CD4-positive, alpha-beta T cell treated with Interferon gamma for 1 hour (primary cell): ENCODE measurements at places on chromosomes 2 and 18.
A peak's percentile ranks its signal among the peaks of the same experiment; 100 is the strongest.

DNA sequence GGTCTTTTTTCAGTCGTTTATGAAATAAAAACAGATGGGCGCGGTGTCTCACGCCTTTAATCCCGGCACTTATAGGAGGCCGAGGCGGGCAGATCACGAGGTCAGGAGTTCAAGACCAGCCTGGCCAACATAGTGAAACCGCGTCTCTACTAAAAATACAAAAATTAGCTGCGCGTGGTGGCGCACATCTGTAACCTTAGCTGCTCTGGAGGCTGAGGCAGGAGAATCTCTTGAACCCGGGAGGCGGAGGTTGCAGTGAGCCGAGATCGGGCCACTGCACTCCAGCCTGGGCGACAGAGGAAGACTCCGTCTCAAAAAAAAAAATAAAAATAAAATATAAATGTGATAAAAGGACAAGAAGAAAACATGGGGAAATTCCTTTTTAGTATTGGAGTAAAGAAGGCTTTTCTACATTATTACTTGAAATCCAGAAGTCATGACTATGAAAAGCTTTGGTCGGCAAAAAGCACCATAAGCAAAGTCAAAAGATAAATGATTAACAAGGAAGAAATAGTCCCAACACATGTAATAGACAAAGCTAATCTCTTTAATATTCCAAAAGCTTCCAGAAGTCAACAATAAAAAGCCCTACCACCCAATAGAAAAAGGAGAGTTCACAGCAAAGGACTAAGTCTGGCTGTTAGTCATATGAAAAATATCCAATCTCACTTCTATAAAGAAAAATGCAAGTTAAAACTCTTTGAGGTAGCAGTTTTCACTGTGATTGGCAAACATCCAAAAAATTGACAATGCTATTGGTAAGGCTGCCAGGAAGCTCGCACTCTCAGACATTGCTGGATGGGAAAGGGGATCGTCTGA, 1.4 kb upstream of the FAM168B start:
- DNase-seq = no peak

DNA sequence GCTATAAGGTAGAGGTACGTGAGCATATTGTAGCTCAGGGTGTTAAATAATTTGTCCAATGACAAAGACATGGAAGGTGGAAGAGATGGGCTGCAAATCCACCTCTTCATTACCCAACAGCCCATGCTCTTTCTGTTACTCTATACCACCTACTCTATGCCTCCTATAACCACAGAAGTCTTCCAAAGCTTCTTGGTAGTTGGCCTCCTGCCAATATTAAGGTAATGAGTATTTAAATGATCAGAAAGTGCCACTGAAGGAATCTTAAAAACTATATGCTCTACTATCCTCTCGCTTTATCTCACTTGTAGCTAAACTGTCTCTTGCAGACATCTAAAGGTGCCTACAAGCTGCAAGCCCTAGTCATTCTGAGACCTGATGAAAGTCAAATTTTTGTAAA, 41.1 kb downstream of the SULT1C2 start:
- DNase-seq = no peak

DNA sequence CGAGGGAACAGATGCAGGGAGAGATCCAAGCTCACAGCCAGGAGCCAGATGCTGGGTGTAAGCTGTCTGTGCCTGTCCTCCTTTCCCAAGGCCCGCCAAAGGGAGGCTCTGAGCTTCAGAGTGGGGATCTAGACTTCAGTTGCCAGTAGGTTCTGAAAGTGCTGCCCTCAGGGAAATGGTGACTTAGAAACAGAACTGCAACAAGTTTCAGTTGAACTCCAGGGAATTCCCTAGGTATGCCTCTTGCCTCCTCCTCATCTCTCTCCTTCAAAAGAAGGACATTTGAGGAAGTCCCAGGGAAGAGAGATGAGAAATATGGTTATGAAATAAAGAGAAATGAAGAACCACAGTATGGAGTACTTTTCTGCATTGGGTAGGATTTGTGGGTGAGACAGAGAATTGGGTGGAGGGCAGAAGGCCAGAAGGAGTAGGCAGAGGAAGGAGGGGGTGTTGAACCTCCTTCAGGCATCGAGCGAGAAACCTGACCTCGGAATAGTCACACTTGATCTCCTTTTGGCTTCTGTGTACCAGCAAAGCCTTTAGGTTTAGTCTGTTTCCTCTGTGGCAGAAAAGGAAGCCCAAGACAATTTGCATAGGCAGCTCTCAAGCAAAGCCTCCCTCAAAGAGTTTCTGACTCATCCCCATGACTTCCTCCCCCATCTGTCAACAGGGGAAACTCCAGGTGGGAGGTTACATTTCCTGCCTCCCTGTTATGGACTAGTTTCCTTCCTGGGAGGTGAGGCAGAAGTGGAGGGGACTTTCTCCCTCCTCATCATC, 45.7 kb downstream of the QPCT start:
- peak; percentile 74 for DNase-seq

DNA sequence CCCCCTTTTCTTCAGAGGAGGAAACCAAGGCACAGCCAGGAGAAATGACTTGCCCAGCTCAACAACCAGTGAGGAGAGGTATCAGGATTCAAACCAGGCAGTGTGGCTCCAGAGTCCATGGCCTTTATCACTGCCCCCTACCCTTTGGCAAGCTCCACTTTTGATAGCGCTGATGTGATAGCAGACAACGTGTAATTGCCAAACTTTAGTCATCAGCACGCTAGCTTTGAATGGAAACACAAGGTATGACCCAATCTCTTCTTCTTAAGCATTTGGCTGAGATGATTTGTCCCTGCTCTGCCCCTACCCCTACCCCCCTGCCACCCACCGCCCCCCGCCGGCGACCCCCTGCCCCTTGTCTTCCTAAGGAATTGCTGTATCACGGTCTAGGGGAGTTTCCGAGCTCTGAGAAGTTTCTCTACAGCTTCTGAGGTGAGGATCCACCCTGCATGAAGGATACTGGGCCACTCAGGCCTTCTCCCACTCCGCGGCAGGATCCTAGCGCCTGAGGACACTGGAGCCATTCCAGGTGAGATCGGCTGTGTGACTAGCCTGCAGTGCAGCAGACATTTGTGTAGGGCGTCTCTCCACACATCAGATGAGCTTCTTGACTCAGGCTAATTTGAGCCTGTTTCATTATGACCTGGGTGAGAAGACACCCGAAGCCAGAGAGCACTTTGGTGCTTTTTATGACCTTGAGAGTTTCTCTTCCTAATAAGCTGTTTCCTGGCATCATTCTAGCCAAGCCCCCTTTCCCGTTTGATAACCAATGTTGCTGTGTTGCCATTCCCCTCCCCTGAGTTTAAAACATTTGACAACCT, 75.1 kb upstream of the MAP4K4 start:
- DNase-seq = no peak

GRCh38 chr2:200159357-200159707, 147.2 kb upstream of the SPATS2L start:
- no peak for DNase-seq

DNA sequence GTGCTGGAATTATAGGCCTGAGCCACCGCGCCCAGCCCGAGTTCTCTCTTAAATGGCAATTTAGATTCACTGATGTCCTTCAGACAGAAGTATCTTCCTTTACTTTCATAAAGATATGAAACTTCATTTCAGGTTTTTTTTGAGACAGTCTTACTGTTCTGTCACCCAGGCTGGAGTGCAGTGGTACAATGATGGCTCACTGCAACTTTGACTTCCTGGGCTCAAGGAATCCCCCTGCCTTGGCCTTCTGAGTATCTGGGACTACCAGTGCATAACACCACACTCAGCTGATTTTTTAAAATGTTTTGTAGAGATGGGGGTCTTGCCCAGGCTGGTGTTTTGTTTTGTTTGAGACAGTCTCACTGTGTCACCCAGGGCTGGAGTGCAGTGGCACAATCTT, 13.2 kb downstream of the ITGB1BP1 start:
- DNase-seq = no peak

DNA sequence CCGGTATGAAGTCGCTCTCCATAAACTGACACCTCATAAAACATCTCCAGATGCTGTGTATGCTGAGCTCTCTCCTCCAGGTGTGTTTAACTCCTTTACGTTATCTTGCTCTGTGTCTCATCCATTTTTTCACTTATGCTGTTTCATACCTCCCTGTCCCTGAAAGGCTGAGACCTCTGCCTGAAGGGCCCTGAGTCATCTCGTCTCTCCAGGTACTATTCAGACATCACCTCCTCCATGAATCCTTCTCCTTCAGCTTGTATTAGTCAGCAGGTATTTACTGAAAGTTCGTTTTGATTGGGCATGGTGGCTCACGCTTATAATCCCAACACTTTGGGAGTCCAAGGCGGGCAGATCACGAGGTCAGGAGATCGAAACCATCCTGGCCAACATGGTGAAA, 244.5 kb upstream of the EPHA4 start:
- DNase-seq = no peak

DNA sequence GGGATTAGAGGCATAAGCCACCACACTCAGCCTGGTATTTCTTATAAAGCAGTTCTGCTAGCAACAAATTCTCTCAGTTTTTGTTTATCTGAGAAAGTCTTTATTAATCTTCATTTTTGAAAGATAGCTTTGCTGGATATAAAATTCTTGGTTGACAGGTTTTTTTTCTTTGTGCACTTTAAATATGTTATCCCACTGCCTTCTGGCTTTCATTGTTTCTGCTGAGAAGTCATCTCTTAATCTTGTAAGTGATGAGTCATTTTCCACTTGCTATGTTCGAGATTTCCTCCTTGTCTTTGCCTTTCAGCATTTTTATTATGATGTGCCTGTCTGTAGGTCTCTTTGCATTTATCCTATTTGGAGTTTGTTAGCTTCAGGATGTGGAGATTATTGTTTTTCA, 5.9 kb upstream of the ELAC1 start:
- no peak for DNase-seq

GRCh38 chr2:188848887-188849435, 125.2 kb upstream of the COL3A1 start:
- no peak for DNase-seq

GRCh38 chr2:205778356-205778755, 96.1 kb downstream of the NRP2 start:
- DNase-seq = no peak

GRCh38 chr18:55110436-55110835, 151.2 kb upstream of the CCDC68 start:
- DNase-seq = no peak

- DNase-seq = no peak
Measured at GRCh38 chr18:58102018-58102417, 58.0 kb downstream of the NEDD4L start.

DNA sequence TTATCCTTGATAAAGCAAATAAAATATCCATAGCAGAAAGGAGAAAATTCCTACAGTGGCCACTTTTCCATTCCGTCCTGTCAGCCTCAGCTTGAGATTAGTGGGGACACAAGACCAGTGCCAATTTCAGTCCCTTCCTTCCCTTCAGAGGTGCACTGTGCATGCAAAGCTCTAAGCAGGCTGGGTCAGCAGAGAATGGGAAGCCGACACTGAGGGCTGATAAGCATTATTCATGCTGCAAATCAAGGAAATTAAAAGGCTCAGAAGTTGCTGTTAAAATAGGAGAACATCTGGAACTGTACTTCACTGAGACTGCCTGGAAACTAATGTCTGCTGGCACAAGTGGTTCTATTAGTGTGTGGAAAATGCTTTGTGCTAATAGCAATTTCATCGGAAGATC, 534.3 kb downstream of the ADCYAP1 start:
- DNase-seq = no peak

GRCh38 chr2:207772081-207772843, 2.6 kb upstream of the FZD5 start:
- peak; percentile 49 for DNase-seq

GRCh38 chr2:125364192-125364983, 1291.6 kb upstream of the GYPC start:
- no peak for DNase-seq

DNA sequence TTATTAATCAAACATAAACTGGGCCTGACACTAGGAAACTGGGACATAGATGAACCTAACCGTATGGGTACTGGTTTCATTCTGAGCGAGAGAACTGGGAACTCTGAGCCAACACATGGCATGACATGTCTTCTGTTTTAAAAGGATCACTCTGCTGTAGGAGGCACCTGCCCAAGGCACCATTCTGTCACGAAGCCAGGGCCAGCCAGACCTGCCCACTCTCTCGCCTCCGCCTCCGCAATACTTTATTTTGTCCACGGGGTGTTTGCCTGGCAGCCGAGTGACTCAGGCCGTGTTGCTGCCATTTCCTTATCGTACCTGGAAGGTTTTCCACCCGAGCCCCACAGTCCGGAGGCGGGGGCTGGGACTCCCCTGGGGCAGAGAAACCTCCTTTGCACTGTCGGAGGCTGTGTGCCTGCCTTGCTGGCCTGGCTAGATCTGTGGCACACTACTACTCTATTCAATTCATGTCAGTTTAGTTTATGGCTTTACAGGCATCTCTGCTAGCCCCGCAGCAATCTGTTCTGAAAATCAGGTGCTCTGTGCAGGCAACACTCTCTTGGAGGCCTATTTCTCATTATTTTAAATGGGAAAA, 120.4 kb upstream of the ACKR3 start:
- DNase-seq = no peak

DNA sequence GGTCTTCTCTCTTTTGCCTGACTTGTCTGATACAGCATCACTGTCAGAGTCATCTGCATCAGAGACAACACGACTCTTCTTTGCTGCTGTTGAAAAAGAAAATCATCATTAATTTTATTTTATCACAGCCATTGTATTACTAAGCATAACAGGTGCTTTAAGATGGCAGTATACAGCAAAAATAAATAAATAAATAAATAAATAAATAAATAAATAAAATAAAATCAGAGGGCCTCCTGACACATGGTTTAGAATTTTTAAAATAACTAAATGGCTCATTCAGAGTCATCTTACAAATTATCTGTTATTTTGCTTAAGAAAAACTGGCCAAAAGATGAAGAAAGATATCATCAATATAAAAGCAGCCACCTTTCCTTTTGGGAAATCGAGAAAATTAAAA, 22.8 kb downstream of the IWS1 start:
- DNase-seq = no peak

GRCh38 chr2:218423584-218423983, 4.7 kb downstream of the VIL1 start:
- DNase-seq = no peak

DNA sequence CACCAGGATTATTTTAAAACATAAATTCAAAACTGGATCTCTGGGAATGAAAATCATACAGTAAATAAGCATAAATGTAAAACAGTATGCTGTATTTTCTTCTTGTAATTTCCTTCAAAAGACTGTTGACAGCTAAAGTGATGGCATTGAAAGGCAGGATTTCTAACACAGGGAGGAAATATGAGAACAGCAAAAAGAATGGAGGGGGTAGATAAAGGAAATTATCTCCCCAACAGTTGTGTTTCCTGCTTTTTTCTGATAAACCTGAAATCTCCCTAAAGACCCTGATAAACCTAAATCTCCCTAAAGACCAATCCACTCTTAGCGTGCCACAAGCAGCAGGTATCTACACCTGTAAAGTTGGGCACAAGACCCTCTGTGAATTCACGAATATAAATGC, 50.8 kb downstream of the PIAS2 start:
- DNase-seq = no peak

GRCh38 chr2:40418614-40419363, 33.1 kb downstream of the SLC8A1 start:
- DNase-seq = no peak
